ENCODE measurements at places on chromosomes 2 and 18. TPM values are rescaled to one million over a fixed set of nuclear protein-coding genes. Genes with fewer than 3 reads are reported as not detected.

- DNase-seq: no peak
These were observed 104.1 kb downstream of the PAX3 start for GRCh38 chr2:222194669-222195068.

DNA sequence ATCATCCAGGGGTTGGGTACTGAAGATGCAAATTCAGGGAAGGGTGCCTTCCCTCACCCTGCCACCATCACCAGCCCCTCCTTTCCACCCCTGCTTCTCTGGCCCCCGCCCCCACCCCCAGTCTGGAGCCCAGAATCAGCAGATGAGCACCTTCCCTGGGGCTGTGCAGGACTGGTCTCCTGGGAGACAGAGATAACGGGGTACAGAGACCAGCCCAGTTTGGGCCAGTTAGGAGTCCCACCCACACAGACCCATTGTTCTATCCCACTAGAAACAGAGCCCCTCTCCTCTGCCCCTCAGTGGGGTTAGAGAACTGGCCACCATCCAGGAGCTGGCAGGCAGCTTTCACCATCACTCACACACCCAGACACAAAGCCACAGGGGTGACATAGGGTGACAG is 4.5 kb upstream of the CRYBA2 start:
- DNase-seq: no peak

Gene PARD3B
- 30.6 TPM for total RNA-seq

DNA sequence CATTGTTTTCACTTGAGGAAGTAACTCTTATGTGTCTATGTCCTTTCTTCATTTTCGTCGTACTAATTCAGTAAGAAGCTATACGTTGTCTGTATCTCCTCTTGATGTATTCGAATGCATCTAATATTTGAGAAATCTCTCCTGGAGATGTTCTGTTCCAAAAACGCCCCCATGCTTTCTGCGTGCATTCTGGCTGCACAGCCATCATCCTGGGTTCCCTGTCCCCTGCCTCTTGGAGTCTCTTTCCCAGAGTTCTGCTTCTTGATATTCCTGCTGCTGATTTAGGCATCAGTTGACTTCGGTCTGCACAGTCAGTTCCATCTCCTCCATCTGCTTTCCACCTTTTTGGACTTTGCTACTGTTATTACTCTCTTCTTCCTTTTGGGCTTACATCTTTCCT is 13.5 kb downstream of the PNO1 start:
- no peak for DNase-seq

Gene MTA3
- total RNA-seq: 42.1 TPM

Gene EGR4
- not detected for total RNA-seq

- DNase-seq: no peak
These were observed 25.7 kb upstream of the PTPN4 start for GRCh38 chr2:119734047-119734446.

- DNase-seq: no peak
These were observed 15.5 kb downstream of the LDLRAD4 start for GRCh38 chr18:13233787-13234783.

- no peak for DNase-seq
These were observed 301.2 kb downstream of the NCKAP5 start for GRCh38 chr2:133266926-133267590.

GRCh38 chr2:219228911-219229304 is 528 bp downstream of the ATG9A start:
- DNase-seq: no peak

DNA sequence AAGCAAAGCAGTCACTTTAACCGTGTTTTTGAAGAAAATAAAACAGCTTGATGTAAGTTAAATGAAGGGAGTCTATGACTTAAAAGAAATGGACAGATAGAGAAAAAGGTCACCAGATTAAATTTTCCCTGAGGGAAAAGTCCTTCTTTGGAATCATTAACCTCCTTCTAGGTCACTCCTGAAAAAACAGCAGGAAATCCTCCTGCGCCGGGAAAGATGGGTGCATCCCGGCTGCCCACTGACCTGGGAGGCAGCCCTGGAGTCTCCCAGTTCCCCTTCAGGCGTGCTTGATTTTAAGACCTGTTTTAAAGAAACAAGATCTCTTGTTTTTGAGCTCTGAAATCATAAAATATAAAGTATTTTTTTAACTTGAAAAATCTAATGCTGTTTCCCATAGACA is 18.4 kb upstream of the ZNF521 start:
- DNase-seq: no peak

DNA sequence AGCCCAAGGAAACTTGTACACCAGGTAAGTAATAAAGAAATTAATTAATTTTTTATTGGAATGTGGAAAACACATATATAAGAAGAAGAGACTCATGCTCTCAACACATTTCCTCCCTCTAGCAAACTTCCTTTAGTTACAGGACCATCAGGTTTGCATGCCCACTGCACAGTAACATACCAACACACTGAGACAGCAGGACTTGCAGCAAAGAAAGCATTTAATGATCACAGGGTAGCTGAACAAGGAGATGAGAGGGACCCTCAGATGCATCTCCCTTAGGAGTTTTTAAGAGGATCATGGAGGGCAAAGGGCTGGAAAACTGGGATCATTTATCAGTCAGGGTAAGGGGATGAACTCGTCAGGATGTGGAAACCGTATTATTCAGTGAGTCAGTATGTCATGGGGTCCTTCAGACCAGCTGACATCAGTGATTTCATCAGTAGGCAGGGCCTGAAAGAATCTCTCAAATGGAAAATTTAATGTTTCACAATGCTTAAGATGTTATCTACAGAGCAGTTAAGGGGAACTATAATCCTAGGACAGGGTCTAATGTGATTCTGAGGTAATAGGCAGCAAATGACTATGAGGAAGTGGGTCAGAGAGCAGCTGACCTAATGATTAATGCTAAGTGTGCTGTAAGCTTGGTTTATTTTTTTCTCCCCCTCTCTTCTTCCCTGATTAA is 193.8 kb upstream of the RND3 start:
- no peak for DNase-seq

- DNase-seq: no peak
These were observed 94.9 kb downstream of the FHOD3 start for GRCh38 chr18:36392164-36392978.

Gene AGPS
- total RNA-seq: 72.7 TPM

- DNase-seq: no peak
These were observed 29.0 kb downstream of the TNFRSF11A start for GRCh38 chr18:62354151-62354550.

Gene HAAO
- total RNA-seq: 3.7 TPM

DNA sequence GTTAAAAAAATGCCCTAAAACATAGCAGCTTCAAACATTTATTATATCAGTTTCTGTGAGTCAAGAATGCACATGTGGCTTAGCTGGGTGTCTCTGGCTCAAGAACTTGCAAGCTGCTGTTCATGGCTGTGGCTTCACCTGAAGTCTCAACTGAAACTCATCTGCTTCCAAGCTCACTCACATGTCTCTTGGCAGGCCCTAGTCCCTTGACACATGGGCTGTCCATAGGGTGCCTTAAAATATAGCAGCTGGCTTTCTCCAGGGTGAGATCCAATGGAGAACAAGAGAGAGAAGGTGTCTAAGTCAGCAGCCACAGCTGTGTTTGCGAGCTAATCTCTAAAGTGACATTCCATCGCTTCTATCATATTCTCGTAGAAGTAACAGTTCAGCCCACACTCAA is 152.8 kb downstream of the DSEL start:
- no peak for DNase-seq

DNA sequence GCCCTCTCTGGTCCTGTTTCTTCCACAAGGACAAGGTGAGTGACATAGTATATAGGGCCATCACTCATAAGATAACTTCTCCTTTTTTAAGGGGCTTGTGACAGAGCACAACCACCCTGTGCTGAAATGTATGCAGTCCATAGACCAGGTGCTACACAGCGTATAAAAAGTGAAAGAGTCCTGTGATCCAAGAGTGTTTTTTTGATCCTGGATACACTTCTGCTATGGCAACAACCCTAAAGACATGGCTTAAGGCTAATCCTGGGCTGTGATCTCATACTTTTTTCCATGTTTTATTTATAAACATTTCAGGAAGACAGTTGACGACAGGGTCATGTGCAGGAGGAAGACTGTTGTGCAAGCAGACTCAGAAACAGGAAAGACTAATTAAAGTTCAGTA is 400.5 kb upstream of the TCF4 start:
- no peak for DNase-seq

DNA sequence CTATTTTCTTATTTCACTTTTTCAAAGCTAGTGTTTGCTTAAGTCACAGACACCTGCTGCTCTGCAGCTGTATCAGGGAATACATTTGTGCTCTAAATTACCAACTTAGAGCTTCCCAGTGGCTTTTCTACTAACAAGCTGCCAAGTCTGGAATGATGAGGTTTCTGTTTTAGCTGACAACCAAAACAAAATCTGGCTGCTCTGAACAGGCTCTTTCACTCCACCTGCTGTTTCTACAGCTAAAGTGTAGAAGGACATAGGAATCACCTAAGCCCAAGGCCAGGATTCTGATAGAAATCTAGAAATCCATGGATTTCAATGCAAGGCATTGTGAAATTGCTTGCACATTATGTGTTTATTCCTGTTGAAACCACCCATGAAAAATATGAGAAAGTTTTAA is 201.2 kb downstream of the SUCLG1 start:
- DNase-seq: peak; percentile 38

DNA sequence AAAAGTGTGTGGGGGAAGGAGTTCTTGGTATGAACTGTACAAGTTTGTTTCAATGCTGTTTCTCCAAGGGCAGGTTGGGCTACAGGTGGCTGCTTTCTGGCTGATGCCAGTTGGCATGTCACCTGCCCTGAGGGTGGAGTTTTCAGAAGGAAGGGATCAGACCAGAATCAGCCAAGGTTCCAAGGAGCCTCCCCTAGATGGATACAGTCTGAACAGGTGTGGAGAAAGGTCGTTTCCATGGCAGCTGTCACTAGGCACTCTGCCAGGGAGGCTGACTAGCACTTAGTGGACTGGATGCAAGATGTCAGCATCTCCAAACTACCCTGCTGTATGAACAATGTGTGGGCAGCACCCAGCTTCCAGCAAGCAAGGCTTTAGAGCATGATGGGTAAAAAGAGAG is 444.4 kb upstream of the HNRNPA3 start:
- no peak for DNase-seq

DNA sequence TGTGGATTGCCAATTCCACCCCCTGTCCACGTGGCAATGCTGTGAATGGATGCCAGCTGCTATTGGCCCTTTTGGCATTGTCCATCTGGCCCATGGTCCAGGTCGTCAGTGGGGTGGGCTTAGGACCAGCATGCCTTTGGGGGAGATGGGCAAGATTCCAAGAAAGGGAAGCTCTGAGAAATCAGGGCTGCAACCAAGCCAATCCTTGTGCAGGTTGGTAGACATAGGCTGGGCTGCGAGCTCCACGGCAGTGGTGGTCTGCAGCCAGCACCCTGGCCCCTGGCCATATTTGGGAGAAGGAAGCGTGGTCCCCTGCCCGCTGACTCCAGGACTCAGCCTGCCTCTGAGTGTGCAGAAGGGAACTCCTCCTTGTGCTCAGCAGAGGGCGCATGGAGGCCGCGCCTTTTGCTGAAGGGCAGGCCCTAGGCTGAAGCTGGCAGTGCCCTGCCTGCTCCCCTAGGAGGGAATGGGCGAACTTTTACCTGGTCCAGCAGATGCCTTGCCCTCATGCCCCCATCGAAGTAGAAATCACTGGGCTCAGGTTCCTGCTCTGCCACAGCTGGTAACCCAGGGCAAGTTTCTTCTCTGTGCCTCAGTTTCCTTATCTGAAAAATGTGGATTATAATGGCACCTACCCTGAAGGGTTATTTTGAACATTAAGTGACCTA is 5.4 kb downstream of the SPR start:
- peak; percentile 85 for DNase-seq

Gene ACKR3
- 52.0 TPM for total RNA-seq
